ENCODE measurements at places on chromosomes 5 and 9.

GRCh38 chr9:93130861-93131481 lies 3.1 kb downstream of the NINJ1 start:
- no peak for DNase-seq

GRCh38 chr5:146717951-146718350 lies 160.6 kb downstream of the PPP2R2B start:
- DNase-seq, result no peak

GRCh38 chr5:170746075-170746960 lies 37.2 kb upstream of the GABRP start:
- DNase-seq, result no peak

GRCh38 chr9:113886026-113886369 lies 9.9 kb downstream of the ZNF618 start:
- DNase-seq, result no peak

GRCh38 chr9:97665742-97666141 lies 31.4 kb downstream of the XPA start:
- no peak for DNase-seq
